ENCODE measurements at places on chromosomes 5 and 9.
A peak's percentile ranks its signal among the peaks of the same experiment; 100 is the strongest.

DNA sequence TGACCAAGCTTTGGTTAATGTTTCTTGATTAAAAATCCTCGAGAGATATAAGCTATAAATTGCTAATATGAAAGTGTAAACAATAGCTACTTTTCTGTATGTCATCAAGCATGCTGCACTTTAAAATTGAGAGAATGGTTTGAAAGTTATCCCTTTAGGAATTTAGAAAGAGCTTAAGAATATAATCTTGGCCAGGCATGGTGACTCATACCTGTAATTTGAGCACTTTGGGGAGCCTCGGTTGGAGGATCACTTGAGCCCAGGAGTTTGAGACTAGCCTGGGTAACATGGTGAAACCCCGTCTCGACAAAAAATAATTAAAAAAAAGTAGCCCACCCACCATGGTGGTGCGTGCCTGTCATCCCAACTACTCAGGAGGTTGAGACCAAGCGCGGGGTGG is 12.2 kb upstream of the MROH2B start:
- DNase-seq: no peak

DNA sequence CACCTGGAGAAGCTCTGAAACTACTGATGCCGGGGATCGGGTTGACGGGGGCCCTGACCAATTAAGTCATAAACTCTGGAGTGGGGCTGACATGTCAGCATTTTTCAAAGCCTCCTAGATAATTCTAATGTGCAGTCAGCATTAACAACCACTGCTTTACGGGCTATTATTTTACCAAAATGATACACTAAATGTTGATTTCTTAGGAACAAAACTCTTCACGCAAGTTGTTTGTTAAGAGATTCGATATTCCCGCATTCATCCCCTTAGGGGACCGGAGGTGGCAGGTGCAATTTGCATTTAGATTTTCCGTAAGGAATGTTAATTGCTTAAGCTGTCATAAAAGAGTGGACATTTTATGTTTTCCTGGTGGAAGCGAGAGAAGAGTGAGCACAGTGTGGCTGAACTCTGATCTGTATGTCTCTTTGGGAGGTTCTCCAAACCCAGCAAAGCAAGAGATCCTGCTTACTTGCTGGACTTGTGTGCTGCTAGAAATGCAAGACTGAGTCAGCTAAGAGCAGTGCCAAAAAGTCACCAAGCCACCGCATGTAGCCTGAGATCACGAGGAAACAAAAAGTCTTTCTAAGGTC is 77.6 kb downstream of the UGCG start:
- DNase-seq: no peak

GRCh38 chr9:136657974-136658848 is 4.5 kb upstream of the EGFL7 start:
- DNase-seq: no peak

GRCh38 chr9:134434894-134435506 is 108.7 kb downstream of the RXRA start:
- peak; percentile 94 for DNase-seq

DNA sequence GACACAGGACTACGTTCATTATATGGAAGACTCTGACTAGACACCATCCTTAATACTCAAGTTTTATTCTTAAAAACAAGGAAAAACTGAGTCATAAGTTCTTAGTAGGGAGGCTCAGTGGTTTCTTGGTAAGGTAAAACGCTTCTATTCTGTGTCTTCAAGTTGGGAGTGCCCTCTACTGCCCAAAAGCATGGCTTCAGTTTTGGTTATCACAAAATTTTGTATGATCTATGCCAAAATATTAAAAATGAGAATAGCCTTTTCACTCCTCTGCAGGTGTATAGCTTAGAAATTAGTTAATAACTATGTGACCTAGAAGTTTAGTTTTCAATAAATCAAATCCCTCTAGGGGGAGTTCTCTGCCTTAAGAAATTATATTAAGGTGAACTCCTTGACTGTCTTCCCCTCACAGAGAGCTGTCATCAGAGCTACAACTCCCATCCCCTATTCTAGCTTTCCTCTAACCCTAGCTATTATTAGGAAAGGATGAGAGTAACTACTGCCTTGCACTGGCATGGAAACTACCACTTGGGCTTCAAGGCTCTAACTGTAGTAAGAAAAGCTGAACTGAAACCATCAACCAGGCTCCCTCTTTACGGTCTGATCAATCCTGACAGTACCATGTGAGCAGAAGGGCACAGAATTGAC is 189.7 kb downstream of the GNAQ start:
- DNase-seq: no peak

DNA sequence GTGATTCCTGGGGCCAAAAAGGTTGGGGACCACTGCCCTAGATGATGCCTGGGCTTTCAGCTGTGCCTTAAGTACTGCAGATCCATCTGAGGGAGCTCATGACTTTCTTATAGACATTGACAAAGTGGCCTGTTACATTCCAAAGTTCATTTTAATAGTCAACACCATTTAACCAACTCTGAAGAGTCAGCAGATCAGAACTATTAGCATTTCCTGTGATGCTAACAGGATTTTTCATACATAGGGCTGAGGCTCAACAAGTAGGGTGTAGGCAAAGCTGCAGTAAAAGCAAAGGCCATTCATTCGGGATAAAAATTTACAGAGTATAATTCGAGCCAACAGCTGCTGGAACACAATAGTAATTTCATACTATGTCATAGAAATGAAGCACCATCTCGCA is 105.4 kb downstream of the LPAR1 start:
- DNase-seq: no peak

DNA sequence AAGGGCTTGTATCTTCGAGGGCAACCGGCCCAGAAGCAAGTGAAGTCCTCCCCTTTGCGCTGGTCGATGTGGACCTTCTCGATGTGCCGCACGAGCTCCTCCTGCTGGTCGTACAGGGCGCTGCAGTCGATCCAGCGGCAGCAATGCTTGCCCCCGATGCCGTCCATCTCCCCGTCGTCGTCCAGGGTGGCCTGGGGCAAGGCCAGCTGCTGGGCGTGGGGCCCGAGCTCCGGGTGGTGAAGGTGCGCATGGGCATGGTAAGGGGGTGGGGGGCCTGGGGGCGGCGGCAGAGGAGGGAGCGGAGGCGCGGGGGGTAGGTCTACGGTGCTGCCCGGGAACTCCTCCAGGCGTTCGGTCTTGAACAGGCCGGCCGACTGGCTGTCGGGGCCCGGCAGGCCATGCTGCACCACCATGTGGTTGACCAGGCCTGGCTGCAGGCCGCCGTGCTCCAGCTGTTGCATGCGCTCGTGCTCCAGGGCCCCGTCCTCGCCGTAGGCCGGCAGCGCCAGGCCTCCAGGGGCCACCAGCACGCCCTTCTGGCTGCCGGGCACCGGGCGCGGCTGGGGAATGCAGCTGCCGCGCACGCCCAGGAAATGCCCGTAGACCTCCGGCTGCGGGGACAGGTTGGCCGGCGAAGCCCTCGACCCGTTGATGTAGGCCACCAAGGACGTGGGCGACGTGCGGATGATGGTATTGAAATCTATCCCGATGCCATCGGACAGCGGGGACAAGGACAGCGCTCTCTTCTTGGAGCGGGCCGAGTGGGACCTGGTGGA is 181.8 kb downstream of the GLIS3 start:
- DNase-seq: no peak

DNA sequence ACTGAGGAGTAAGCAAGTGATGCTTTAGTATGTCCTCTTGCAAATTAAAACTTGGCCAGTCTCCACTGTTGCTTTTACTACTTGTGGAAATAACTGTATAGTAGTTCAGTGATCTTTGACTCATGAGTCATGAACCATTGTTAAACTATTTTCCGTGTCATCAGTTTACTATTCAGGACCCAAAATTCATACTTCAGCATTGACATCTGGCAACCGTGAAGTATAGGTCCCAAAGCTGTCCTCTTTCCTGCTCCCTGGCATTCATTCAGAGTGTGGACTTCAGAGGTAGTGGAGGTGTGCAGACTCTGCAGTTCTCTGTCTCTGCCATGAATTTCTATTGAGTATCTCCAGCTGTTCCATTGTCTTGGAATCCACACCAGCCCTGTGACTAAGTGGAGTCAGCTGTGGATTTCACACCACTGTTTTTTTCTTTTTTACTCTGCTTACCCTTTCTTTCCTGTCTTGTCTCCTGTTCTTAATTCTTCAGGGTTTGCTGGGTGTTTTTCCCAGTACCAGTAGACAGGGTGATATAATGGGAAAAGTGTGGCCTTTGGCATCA is 7.5 kb downstream of the TDRD7 start:
- DNase-seq: no peak

DNA sequence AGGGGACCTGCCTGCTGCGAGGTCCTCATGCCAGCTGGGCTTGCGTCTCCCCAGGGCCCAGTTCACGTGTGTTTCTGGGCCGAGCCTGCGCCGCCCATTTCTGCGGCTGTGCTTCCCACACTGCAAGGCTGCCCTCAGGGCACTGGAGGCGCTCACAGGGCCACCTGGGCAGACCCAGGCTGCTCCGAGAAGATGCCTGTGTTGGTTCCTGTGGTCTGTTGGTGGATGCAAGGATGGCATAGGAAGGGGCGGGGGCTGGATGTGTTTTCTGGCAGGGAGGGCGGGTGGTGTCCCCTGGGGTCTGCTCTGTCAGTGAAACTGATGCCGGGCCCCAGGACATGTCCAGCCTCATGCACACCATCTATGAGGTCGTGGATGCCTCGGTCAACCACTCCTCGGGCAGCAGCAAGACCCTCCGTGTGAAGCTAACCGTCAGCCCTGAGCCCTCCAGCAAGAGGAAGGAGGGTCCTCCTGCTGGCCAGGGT is 25.9 kb downstream of the NKD2 start:
- DNase-seq: no peak

- DNase-seq: no peak
Observed at GRCh38 chr5:51188001-51188591, 195.2 kb upstream of the ISL1 start.

DNA sequence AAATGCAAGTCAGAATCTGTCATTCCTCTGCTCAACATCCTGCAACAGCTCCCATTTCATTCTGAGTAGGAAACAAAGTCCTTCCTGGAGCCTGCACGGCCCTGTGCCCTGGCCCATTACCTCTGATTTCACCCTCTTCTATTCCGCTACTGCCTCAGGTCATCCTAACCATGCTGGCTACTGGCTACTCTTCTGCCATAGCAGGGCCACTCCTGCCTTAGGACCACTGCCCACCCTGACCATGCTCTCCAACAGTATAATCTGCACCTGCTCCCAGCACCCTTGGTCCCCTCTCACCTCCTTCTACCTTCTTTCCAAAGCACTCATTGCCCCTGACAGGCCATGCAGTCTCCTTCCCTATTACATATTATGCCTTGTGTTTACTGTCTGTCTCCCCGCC is 8.2 kb downstream of the DPH7 start:
- DNase-seq: no peak

GRCh38 chr5:173767574-173768266 is 120.4 kb upstream of the CPEB4 start:
- no peak for DNase-seq

DNA sequence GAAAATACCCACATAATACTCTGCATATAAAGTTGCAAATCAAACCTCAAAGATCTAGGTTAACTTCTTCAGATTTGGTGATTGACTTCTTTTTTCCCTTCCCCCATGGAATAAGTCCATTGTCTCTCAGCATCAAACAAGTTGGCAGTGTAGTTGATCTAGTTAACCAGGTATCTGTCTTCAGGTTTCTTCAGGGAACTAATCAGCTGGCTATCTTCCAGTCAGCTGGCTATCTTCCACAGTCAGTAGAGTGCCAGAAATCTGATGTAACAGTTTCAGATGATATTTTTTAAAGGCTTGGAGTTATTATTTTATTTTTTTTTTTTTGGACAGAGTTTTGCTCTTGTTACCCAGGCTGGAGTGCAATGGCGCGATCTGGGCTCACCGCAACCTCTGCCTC is 16.8 kb downstream of the TNFSF15 start:
- no peak for DNase-seq

GRCh38 chr5:151107738-151108520 is 27.1 kb upstream of the TNIP1 start:
- no peak for DNase-seq

- DNase-seq: no peak
Observed at GRCh38 chr9:70218767-70219166, 40.0 kb upstream of the SMC5 start.

GRCh38 chr5:68389618-68390017 is 174.1 kb downstream of the PIK3R1 start:
- DNase-seq: no peak

DNA sequence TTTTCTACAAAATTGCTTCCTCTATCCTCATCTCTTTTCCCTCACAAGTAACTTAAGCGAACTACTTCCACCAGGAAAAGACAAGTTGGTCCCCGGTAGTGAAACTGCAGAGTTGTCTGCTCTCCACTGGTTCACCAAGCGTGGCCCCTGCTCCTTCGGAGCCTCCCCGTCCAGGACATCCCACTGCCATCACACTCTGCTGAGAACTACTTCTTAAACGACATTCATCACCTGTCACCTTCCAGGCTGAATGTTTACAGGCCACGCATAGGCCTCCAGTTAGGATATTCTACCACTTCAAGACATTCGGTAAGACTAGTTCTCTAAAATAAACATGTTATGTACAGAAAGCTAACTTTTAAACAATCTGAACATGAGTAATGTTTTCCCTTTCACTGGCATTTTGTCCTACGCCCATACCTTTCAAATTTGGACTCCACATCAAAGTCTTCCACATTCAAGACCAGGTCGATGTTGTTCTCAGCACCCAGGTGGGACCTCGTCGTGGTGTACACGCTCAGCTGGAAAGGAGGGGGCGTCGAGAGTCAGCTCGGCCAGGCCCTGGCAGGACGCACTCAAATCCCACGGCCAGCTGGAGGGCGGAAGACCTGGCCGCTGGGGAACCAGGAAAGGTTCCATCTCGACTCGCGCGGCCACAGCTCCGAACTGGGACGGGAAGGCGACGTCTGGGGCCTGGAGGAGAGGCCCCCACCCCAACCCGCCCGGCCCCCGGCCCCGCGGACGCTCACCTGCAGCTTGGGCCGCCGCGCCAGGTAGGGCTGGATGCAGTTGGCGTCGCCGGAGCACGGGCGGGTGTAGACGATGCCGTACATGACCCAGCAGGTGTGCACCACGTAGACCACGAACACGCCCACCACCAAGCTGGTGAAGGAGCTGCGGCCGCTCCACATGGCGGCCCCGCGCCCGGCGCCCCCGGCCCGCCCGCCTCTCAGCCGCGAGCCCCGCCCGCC is 683 bp downstream of the CLPTM1L start:
- DNase-seq: no peak

Measured in left renal pelvis (tissue), 4 donors.